ENCODE measurements at places on chromosomes 11 and 22.

DNA sequence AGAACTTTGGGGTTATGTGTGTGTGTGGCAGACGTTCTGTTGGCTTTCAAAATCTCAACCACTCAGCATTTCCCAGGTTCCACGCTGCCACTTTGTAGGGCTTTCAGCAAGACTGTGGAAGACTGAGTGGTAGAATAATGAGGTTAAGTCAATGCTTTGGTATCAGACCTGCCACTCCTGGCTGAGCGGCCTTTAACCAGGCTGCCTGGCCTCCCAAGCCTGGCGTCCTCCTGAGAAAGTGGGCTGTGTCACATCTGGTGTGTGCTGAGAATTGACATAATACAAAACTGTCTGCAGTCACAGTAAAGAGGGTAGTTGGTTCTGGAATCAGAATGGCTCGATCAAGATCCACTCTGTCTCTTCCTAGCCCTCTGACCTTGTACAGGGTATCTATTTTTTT is 126.5 kb downstream of the DBX1 start:
- DNase-seq, result no peak

DNA sequence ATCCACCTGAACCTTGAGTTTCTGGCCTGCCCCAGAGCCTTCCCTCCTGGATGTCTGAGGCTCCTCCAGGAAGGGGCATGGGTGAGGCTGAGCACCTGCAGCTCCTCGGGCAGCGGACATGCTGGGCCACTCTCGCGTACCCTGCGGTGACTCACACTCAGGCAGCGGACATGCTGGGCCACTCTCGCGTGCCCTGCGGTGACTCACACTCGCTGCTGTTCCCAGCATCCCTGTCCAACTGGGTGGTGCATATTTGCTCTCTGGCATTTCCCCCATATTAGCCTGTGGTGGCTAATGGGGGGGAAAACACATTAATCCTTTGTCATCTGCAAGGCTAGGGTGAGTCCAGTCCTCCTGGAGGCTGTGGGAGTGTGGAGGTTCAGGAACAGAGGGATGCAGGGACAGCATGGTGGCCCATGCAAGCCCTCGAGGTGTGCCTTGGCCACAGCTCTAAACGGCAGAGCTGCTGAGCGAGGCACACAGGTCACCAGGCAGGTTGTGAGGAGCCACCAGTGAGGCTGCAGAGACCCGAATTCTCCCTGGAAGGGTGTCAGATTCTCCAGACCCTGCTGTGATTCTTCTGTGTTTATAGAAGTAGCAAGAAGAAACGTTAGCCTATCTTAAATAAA is 728.1 kb downstream of the BRD1 start:
- no peak for DNase-seq

GRCh38 chr11:73477518-73477917 is 101.3 kb downstream of the RELT start:
- DNase-seq, result no peak

DNA sequence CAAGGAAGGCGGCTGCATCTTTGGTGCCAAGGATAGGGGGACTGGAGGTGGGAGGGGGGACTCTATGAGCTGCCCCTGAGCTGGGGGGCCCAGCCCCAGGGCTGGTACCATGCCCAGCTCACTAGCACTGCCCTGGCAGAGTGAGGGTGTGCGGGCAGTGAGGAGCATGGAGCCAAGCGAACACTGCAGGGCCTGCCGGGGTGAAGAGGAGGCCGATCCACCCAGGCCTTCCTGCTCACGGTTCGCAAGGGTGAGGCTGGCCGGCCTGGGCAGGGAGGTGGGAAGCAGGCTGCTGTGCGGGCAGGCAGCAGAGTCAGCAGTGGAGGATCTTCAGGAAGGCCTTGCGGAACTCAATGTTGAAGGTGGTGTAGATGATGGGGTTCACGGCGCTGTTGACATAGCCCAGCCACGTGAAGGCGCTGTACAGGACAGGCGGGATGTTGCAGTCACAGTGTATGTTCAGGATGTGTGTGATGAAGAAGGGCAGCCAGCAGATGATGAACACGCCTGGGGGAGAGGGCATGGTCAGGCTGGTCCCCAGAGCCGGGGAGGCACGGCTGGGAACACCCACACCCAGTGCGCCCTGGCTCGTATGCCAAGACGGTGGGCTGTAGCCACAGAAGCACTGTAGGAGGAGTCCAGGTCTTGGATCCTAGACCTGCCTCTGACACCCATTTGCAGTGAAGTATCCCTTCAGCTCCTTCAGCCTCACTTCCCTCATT is 23.0 kb downstream of the ANKK1 start:
- no peak for DNase-seq

DNA sequence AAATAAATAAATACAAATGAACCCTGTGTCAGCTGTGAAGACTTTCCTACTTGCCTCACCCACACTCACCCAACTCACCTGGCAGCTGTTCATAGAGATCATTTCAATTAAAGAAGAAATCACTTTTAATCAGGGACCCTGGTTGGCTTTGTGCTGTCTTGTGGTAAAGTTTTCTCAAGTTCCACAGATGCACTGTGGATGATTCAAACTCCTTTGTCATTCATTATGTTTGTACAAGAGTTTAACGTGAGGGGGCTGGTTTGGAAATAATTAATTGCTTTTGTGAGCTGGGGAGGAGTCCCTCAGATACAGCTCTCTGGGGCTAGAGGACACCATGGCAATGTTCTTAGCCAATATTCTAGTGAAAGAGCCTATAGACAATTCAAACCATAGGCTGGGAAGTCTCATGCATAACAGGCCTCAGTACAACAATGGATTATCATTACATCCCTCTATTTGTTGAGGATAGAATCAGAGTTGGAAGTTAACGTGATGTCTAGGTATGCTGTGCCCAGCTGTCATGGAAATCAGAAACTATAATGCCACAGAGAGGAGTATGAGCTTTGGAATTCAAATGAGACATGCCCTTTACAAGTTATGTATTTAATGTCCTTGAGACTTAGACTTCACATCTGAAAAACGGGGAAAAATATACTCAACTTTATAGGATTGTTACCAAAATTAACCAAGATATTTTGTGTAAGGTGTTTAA is 698.5 kb downstream of the KCNA4 start:
- no peak for DNase-seq

GRCh38 chr11:116853461-116854073 is 16.1 kb upstream of the APOA1 start:
- DNase-seq, result peak; percentile 67

DNA sequence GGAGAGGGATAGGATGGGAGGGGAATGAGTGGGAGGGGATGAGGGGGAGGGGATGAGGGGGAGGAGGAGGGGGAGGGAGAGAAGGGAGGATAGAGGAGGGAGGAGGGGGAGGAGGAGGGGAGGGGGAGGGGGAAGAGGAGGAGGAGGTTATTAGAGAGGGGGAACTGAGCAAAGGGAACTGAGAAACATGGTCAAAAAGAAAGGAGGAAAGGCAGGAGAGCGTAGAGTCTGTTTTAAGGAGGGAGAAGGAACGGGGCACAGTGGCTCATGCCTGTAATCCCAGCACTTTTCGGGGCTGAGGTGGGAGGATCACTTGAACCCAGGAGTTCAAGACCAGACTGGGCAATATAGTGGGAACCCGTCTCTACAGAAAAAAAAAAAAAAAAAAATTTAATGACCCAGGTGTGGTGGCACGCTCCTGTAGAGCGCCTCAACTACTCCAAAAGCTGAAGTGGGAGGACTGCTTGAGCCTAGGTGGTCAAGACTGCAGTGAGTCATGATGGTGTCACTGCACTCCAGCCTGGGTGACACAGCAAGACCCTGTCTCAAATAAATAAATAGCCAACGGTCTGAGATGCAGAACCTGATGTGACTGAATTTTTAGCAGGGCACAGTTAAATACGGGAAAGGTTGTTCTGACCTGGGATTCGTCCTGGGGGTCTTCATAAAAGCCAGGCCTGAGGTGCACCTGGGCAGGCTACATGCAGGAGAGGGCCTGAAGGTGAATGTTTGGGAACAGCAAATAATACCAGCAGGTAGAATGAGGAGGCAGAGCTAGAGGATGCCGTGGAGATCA is 4.0 kb downstream of the B3GNT6 start:
- DNase-seq, result no peak

DNA sequence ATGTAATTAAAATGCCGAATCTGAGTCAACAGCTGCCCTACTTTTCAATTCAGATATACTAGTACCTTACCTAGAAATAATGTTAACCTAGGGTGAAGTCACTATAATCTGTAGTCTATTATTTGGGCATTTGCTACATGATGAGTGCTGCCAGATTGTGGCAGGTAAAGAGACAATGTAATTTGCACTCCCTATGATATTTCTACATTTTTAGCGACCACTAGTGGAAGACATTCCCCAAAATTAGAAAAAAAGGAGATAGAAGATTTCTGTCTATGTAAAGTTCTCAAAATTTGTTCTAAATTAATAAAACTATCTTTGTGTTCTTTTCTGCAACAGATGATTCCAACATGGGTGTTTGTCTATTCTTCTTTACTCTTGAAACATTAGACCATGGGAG is 14.1 kb downstream of the MS4A1 start:
- DNase-seq, result no peak

DNA sequence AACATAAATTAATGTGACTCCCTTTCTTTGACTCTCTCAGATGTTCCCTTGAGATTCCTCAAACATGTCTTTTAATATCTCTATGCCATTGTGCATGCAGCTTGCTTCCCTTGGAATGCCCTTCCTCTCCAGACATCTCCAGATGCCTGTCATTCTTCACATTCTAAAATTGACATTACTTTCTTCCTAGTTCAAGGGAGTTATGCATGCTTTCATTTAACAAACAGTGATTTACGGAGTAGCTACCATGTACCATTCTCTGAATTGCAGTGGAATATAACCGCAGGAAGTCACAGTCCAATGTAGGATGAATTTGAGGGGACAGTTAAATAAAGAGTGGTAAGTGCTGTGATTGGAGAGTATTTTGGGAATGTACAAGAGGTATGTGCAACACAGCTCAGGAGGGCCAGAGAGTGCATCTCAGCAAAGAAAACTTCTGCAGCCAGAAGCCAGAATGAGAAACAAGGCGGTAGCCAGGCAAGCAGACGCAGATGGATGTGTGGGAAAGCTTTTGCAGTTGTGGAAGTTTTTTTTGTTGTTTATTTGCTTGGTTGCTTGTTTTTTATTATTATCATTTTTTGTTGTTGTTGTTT is 18.7 kb downstream of the MMP10 start:
- peak; percentile 54 for DNase-seq

GRCh38 chr11:114260483-114260882 is 35.7 kb upstream of the NNMT start:
- DNase-seq, result no peak

- no peak for DNase-seq
Measured at GRCh38 chr11:5923794-5924193, 18.3 kb upstream of the OR56A3 start.

- DNase-seq, result no peak
Measured at GRCh38 chr11:102415304-102415916, 37.2 kb downstream of the TMEM123 start.

DNA sequence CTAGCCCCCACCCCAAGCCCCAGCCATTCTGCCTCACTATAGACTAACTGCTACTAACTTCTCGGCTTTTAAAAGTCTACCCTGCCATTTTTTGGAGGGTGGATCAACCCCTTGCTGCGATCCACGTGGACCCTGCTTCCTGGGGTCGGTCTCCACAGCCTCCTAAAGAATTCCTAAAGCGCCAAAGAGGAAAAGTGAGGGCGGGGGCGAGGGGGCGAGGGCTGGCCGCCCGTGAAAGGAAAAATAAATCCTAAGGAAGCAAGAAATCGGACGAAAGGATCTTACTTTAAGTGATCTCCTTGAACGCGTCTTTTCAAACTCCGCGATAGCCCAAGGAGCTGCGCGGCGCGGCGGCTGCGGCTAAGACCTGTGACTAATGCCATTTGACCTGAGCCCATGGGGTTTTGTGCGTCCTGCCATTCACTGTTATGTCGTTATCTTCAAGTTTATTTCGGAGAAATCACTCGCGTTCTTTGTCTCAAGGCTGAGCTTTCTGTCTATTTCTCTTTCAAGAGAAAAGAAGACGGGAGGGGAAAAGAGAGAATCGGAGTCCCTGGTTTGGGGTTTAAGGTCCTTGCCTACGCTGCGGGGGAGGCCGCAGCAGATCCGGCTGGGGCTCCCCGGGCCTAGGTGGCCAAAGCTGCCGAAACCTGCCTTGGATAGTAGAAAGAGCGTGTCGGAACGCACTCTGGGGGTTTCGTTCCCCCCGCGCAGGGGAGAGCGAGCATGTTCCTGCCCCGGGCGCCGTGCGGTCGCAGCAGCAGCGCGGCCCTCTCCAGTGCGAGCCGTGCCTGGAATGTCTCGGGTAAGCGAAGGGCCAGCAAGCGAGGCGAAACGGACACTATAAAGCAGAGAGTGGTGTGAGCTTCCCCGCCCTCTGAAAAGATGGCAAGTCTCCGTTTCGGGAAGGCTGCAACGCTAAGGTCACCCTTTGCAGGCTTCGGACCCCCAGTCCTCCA is 2.8 kb upstream of the DBX1 start:
- DNase-seq, result peak; percentile 40

- no peak for DNase-seq
Measured at GRCh38 chr11:20221566-20221965, 61.3 kb upstream of the DBX1 start.

- DNase-seq, result no peak
Measured at GRCh38 chr11:125468852-125469251, 27.2 kb downstream of the FEZ1 start.

GRCh38 chr11:1478011-1478410 is 8.6 kb downstream of the MOB2 start:
- DNase-seq, result no peak

DNA sequence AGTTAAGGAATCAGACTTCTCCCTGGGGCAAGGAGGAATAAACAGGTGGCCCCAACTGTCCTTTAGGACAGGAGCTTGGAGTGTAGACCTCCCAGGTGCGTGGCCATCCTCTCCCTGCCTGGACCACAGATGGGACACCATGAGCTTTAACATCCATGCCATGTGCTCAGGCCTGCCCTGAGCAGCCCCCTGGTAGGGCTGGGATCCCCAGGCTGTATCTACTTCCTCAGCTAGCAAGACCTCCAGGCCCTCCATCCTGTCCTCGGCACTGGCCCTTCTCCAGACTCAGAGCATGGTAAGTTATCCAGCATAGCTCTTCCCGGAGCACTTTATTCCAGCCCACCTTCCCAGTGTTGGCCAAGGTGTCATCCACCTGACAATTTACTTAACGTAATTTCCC is 5.7 kb downstream of the CD6 start:
- DNase-seq, result no peak

- DNase-seq, result no peak
Measured at GRCh38 chr22:45686004-45686403, 14.4 kb downstream of the ATXN10 start.

DNA sequence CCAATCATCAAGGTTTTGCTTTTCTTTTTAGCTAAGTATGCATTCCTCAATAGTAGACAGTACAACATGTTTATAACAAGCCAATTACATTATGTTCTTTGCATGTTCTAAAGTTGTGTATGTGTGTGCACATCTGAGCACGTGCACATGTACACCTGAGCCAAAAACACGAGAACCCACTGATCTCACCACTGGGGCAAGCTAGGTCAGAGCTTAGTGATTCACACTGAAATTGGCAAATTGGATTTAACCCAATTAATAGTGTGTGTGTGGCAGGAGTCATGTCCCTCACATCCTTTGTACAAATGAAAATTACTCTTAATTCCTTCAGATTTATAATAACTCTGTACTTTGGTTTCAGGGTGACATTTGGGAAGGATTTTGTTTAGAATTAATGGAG is 145.7 kb upstream of the TEAD1 start:
- DNase-seq, result no peak

All from dermis blood vessel endothelial cell (primary cell).